ENCODE measurements at places on chromosomes 16 and 17.
A peak's percentile ranks its signal among the peaks of the same experiment; 100 is the strongest.

- peak; percentile 99 for DNase-seq
Measured at GRCh38 chr16:2474877-2475412, at the start of gene TBC1D24. Gene TBC1D24, plus strand, starts transcription at chr16:2475127. Its CDS starts 21,022 bp downstream, at chr16:2496149.

- no peak for DNase-seq
Measured at GRCh38 chr17:27520491-27521185, 64.4 kb downstream of the KSR1 start.

DNA sequence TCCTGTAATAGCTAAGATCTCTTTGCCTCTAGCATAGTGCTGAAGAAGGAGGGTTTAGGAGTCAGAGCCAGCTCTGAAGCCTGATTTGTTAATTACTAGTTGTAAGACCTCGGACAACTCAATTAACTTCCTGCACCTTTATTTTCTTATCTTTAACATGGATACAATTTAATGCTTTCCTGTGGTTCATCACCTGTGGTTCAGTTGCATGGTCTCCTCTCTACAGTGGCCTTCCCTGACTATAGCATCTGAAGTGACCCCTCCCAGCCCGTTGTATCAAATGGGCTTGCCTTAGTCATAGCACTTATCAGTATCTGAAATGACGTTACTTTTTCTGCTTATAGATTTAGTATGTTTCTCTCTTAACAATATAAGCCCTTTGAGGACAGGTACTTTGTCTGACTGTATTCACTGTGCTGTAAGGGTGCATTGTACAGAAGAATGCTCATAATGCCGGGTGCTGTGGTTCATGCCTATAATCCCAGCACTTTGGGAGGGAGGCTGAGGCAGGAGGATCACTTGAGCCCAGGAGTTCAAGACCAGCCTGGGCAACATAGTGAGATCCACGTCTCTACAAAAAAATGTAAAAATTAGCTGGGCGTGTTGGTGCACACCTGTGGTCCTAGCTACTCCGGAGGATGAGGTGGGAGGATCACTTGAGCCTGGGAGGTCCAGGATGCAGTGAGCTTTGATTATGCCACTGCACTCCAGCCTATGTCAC, 2.6 kb upstream of the NDE1 start:
- DNase-seq: no peak

DNA sequence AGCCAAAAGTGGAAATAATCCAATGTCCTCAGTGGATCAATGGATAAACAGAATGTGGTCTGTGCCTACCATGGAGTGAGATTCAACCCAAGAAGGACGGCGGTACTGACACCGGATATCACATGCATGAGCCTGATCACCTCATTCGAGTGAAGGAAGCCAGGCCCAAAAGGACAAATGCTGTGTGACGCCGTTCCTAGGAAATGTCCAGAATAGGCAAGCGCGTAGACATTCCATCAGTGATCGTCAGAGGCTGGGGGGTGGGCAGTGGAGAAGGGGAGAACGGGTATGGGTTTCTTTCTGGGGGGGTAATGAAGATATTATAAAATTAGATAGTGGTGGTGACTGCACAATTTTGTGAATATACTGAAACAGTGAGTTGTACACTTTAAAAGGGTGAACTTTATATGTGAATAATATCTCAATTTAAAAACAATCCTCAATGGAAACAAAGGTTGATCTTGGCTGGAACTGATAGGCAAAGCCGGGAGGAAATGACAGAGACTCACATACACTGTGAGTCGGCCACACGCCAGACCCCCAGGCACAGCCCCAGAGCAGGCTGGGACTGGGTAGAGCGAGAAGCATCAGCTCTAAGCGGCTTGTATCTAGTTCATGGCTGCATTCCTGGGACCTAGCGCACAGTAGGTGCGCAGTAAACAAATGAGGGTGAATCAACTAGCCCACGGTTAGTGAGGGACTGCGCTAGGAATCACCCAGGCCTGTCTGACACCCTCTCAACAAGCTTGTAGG, 3.5 kb downstream of the DBNDD1 start:
- no peak for DNase-seq

- DNase-seq: no peak
Measured at GRCh38 chr16:87789437-87790291, 23.9 kb upstream of the KLHDC4 start.

DNA sequence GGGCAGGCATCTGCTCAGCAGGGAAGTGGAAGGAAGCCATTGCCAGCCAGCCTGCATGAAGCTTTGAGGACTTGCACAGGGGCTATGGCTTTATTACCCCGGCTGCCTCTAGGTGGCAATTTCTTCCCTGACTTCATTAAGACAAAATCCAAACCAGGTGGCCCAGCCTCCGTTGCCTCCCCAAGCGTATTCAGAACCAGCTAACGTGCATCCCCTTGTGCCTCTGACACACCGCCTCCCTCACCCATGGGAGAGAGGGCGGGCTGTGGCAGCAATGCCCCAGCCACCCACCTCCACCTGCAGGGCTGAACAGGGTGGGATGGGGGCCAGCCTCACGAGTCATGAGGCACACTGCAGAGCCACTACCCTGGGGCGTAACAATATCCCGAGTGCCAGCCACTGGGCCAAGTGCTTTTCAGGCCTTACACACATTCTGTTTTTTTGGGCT, 6.8 kb downstream of the KIFC3 start:
- peak; percentile 65 for DNase-seq

DNA sequence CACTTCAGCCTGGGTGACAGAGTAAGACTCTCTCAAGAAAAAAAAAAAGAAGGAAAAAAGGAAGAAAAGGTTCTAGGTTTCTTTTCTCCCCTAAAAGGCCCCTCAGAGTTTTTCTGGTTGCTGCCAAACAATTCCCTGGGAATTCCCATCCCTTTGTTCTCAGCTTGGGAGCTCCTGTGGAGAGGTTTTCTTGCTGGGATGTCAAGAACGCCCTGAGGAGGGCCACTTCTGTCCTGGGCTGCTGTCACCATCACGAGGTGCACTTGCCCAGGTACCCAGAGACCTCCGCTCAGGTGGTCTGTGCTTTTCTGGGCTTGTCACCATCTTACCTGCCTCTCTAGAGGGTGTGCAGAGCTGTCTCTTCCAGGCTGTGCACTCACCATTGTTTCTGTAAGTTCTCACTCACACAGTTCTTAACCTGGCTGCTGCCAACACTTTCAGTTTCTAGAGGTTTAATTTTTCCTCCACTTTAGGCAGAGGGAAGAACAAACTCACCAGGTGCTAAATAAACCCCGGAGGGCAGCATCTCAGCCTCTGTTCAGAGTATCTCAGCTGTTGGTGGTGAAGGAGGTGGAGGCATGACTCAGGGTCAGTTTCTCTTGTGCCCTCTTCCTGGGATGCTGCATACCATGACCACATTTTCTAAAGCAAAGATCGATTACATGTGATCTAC, 2.4 kb upstream of the COX6A2 start:
- DNase-seq: no peak

DNA sequence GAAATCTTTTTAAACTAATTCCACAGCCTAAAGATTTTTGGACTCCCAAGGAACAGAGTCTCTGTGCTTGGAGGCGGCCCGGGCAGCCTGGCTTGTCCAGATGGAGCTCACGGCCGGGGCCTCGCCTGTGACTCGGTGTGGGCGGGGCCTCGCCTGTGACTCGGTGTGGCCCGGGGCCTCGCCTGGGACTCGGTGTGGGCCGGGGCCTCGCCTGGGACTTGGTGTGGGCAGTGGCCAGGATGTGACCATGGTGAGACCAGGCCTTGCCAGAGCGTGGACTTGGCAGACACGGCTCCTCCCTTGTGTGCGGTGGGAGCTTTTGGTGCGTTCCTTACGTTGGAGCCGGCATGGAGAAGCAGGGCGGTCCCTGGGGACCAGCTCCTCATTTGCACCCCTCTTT, 92.3 kb downstream of the METRNL start:
- DNase-seq: no peak

DNA sequence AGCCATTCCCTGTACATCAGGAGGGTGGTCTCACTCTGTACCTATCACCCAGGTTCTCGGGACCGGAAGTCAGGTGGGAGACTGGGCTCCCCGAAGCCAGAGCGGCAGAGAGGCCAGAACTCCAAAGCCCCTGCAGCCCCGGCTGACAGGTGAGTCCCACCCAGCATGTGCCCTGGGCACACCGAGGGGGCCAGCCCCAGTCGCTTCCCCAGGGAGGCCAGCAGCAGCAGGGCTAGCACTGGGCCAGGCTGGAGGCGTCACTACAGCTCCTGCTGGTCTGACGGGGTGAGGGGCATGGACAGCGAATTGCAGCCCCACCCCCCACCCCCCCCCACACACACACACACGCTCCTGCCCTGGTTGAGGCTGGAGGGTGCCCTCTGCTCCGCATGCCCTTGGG, 7.9 kb upstream of the IL17C start:
- DNase-seq: no peak

DNA sequence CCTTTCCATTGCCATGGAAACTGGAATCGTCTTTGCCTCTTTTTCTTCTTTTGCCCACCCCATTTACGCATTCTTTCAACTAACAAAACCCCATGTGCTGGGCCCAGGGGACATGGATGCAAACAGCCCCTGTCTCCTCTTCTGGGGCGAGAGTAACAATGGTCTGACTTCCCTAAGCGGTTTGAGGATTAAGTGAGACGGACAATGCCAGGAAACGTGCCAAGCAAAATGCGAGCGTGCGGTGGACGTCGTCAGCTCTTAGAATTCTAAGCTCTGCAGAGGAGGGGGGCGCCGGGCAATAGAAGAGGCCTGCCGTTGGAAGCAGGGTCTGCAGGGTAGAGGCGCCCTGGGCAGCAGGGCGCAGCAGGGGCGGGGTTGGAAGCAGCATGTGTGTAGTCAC, 42.4 kb upstream of the JPH3 start:
- no peak for DNase-seq

- no peak for DNase-seq
Measured at GRCh38 chr16:6863135-6863534, 469.5 kb upstream of the RBFOX1 start.

- no peak for DNase-seq
Measured at GRCh38 chr16:49382916-49383315, 9.3 kb downstream of the C16orf78 start.

GRCh38 chr16:2499890-2500429, 13.8 kb upstream of the ATP6V0C start:
- DNase-seq: no peak

GRCh38 chr17:57182621-57183020, 73.7 kb upstream of the MSI2 start:
- DNase-seq: no peak

DNA sequence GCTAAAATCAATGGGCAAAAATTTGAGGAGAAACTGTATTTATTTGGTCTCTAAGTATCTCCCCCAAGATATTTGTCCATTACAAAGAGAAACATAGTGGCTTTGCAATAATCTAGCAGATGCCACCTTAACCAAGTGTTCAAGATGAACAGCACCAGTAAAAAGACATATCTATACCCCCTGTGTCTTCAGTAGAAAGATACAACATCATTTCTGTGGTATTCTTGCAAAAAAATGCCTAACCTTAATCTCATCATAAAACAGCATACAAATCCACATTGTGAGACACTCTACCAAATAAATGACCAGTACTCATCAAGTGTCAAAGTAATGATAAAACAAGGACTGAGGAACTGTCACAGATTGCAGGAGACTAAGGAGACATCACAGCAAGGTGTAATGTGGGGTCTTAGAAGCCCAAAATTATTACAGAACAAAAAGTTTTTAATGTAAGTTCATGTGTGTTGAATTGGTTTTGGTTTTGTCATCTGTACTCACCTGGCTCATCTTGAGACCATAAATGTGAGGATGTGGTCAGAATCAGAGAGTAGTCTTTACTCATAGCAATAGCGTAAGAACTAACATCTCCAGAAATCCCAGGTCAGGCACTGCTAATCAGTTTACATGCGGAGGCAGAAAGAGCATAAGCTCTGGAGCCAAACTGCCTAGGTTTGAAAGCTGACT, 77.2 kb downstream of the AATF start:
- DNase-seq: peak; percentile 56

DNA sequence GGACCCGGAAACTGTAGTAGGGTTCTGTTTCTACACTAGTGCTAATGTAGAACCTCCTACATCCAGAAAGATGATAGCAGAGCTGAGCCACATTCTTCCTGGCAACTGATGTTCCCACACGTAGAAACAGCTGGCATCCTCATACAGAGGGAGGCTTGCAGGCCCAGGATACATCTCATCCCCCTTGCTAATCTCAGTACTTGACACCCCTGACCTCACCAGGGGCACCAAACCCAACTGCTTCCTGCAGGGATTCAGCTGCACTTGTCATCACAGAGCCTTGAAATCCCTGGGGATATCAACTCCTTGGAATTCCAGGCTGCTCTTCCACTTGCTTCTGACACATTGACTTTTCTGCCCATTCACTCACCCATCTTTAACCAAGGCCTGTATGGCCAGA, 75.2 kb upstream of the HSBP1 start:
- DNase-seq: no peak

DNA sequence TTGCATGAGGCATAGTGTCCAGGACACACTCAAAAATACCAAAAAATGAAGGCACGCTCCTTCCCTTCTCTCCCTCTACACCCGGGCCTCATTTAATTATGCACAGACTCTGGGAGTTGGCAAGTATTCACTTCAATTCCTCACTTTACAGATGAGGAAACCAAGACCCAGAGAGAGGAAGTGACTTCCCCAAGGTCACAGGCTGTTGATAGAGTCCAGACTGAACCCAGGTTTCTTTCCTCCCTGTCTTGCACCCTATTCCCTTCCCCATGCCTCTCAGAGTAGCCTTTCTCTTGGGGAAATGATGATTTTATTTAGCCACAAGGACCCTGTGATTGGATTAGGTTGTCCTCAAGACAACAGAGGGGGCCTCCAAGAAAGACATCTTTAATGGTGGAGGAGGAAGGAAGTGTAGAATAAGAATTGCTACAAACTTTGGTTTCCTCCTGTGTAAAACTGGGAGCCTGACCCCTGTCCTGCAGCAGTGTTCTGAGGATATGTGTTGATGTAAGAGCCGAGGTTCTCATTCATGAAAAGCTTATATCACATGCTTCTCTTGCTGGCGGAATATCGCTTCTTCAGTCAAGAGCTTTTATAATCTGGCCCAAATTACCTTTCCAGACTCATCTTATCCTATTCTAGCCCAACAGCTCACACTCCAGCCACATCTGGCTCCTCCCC, 48.8 kb upstream of the SIAH1 start:
- no peak for DNase-seq

- no peak for DNase-seq
Measured at GRCh38 chr17:82394278-82394677, 22.7 kb downstream of the UTS2R start.

GRCh38 chr17:41434005-41434404, 6.8 kb downstream of the KRT38 start:
- DNase-seq: no peak

GRCh38 chr16:4011940-4012629, 104.2 kb downstream of the ADCY9 start:
- no peak for DNase-seq

All from GM10248 (cell line).